Stimulated activated CD4-positive, alpha-beta T cell treated with anti-CD3 and anti-CD28 coated beads, Interleukin-1b, Interleukin-23, amount 100 ng/mL, for 1 hour (primary cell): ENCODE measurements at places on chromosomes 13 and 19.

DNA sequence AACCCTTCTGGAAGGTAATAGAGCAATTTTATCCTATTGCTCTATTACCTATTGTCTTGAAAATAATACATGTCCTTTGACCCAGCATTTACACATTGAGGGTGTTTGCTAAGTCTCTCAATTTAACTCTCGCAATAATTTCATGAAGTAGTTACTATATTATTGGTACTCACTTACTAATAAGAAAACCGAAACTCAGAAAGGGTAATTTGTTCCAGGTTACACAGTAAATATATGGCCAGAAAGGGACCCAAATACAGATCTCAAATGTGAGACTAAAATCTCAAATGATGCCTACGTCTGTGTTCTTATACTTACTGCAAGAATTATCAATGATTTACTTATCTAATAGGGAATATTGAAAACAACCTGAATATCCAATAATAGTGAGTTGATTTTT lies 29.7 kb upstream of the FAM216B start:
- DNase-seq, result no peak

GRCh38 chr13:81929988-81930387 lies 1589.1 kb upstream of the SPRY2 start:
- DNase-seq, result no peak

DNA sequence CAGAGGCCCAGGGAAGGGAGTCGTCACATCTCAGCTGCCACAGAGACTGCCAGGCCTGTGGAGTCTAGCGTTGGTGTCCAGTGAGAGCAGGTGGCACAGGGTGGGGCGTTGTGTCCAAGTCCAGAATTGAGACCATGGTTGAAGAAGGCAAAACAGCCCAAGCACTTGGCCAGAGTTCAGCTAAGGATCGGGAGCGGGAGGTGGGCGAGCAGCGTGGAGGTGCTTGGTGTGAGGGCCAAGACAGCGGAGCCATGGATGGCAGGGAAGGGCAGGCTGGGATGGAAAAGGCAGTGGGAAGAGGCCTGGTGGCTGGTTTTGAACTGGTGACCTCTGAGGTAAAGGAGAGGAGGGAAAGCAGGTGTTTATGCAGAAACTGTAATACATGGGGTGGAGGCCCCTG lies 8.0 kb downstream of the IGFLR1 start:
- no peak for DNase-seq

GRCh38 chr13:46146898-46147297 lies 35.1 kb downstream of the LCP1 start:
- no peak for DNase-seq

- no peak for DNase-seq
Observed at GRCh38 chr19:51511353-51511752, 9.8 kb upstream of the SIGLEC12 start.

DNA sequence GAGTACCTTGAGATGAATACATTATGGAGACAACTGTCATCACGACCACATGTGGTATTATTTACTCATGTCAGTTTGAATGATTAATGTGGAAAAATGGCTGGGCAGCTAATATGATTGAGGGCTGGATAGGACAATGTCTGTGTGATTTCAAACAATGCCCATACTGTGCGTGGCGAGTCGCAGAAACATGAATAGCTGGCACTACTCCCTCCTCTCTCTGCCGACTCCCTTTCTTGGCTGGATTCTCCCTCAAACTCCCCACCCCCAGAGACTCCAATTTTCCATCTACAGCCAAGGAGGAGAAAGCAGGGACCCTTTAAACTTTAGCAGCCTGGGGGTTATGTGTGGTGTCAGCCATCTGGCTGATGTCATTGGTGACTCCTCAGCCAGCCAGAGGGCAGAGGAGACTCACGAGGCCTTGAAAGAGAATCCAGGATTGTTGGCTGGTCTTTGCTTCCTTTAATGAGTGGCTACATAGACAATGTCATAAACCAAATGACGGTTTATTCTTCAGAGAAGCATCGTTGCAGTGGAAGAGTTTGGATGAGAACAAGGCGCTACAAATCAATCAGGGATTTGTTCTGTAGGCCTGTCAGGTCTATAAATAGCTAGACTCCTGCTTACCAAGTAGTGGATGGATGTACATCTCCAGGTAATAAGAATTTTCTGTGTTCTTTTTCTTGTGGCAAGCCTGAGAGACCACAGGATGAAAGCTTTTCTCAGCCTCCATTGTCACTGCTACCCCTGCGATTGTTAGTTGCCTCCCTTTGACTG lies 165.6 kb downstream of the DLEU7 start:
- no peak for DNase-seq

- no peak for DNase-seq
Observed at GRCh38 chr13:101394605-101395004, 21.7 kb downstream of the NALCN start.

GRCh38 chr13:77048681-77049080 lies 21.7 kb upstream of the FBXL3 start:
- DNase-seq, result no peak

DNA sequence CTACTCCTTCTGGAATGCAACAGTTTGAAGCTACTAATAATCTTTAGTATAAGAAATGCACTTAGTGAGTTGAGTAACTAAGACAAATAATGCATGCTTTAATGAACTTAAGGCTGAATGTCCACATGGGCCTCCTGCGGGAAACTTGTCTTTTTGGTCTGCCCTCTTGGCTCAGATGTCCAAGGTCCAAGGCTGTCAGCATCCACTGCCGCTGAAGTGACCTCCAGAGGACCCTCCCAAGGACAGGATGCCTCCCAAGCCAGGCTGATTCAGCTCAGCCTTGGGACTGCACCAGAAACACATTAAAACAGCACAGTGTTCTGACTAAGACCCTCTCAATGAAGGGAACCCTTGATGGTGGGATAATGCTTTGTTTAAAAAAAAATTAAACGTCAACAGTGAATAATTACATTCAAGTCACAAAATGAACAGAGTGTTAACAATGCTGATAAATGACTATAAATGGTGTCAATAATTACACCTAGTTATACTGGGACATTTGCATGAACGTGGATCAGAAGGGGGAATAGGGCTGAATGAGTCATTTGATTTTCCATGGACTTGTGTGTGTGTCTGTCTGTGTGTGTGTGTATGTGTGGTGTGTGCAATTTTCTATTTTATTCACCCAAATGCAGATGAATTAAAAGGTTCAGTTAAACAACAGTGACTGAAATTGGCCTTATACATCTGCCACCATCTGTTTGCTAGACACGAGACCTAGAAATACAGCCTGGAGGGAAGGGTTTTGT lies 150.5 kb downstream of the COL4A1 start:
- DNase-seq, result no peak

- no peak for DNase-seq
Observed at GRCh38 chr13:61685682-61686012, 270.0 kb upstream of the PCDH20 start.

DNA sequence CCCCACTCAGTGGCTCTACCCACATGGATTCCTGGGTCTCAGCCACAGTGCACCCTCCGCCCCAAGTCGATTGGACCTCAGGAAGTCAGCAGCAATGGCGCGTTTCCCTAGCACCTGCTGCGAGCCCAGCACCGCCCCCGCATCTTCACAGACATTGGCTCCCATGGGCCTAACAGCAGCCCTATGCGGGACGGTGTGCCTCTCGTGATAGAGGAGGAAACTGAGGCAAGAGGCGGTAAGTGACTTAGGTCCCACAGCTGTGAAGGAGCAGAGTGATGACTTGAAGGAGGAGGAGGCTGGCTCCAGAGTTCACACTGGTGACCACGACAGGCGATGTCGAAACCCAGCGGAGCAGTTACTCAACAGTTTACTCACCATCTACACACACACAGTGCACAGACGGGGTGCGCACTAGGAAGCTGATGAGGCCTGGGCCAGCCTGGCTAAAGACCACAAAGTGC lies 104.5 kb upstream of the SOX1 start:
- DNase-seq, result no peak

- no peak for DNase-seq
Observed at GRCh38 chr13:67099494-67099893, 130.6 kb downstream of the PCDH9 start.

DNA sequence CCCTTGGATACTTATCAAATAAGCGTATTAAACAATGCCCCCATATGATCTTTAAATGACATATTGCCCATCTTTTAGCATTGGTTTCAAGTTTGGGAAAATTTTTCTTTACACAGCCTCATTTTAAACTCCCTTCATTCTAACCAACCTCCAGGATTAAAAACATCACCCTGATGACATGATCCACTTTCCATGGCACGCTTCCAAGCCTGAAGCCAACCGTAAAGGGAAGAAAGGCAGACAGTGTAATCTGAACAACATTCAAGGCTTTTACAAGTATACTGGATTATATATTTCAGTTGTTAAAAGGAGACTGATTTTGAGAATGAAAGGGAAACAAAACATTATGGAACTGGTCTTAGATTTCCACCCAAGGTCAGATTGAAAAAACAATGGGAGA lies 1721.9 kb downstream of the OLFM4 start:
- no peak for DNase-seq

DNA sequence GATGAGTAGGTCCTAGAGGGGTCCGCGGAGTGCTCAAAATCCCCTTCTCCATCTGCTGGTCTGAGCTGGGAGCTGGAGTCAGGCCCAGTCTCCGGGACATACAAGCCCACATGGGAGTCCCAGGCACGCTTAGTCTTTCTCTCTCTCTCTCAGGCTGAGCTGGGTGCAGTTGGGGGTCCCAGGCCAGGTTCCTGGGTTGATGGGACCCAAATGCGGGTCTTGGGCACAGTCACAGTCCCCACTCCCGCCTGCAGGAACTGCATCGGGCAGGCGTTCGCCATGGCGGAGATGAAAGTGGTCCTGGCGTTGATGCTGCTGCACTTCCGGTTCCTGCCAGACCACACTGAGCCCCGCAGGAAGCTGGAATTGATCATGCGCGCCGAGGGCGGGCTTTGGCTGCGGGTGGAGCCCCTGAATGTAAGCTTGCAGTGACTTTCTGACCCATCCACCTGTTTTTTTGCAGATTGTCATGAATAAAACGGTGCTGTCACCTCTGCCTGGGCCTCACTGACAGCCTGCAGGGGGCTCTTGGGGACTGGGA lies 23.8 kb downstream of the CYP4F12 start:
- DNase-seq, result no peak

- no peak for DNase-seq
Observed at GRCh38 chr19:11560404-11561051, 1.5 kb upstream of the ELOF1 start.

DNA sequence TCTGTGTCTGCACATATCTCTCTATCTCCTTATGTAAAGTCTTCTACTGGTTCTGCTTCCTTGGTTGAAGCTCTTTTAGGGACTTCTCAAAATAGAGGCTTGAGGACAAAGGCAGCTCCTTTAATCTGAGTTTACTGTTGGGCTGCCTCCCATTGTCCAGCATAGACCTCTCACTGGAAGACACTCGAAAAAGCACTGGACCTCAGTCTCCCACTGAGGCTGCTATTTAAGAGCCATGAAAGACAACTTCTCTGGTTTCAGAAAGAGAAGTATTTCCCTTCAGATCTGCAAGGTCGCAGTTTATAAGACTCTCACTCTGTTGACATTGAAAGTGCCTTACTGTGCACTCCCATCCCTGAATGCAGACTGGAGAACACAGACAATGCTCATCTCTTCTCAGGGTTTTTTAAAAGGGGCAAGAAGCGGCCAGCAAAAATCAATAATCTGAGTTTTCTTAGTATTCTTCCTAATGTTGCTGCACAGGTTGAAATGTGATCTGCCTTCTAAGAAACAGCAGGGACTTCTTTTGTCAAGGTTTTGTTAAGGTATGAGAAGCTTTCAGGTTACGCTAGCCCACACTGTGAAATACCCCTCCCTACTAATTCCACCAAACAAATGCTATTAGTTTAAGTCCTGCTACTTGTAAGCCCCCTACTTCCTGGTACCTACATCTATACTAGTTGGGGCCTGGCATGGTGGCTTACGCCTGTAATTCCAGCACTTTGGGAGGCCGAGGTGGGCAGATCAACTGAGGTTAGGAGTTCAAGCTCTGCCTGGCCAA lies 450.0 kb upstream of the SLC10A2 start:
- no peak for DNase-seq

GRCh38 chr19:49894879-49895565 lies 1.7 kb downstream of the IL4I1 start:
- no peak for DNase-seq

DNA sequence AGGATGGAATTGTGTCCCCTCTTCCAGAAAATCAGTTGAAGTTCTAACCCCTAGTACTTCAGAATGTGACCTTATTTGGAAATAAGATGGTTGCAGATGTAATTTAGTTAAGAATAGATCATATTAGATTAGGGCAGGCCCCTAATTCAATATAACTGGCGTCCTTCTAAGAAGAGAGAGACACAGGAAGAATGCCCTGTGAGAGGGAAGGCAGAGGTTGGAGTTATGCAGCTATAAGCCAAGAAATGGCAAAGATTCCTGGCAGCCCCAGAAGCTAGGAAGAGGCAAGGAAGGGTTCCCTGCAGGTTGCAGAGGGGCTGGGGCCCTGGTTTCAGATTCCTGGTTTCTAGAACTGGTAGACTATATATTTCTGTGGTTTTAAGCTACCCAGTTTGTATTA lies 30.0 kb downstream of the HS6ST3 start:
- DNase-seq, result no peak

DNA sequence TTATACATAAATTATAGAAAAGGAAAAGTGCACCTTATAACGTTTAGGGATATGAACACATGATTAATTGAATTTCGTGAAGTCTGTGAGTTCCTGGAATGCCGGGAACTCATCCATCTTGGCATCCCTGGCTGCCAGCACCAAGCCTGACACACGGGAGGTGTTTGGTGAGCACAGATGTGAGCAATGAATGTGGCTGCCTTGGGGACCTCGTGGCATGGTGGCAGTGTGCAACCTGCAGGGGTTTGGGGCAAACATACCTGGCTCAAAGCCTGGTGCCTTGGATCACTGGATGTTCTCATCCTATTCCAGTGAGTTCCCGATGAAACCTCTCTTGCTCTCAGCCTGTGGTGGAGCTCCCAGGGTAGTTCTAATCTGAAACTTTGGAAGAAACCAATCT lies 10.4 kb upstream of the MAP2K2 start:
- DNase-seq, result no peak

DNA sequence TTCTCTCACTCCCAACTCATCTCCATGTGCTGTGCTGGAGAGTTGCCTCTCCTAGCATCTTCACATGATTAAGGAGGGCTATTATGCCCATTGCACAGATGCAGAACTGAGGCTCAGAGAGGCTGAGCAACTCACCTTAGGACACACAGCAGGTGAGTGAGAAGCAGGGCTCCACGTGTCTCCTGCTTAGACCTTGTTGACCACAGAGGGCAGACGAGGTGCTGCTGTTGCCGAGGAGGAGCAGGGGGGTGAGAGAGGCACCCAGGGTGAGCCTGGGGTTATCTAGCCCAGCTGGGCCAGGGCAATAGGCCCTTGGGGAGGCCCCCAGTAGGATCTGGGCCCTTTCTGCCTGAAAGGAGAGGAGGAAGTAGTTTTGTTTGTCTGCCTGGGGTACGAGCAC lies 2.4 kb upstream of the HSH2D start:
- DNase-seq, result no peak

GRCh38 chr13:29961036-29961670 lies 110.7 kb upstream of the UBL3 start:
- DNase-seq, result no peak
